ENCODE measurements at places on chromosomes 5 and 9.
A peak's percentile ranks its signal among the peaks of the same experiment; 100 is the strongest.

- peak; percentile 63 for DNase-seq
Observed at GRCh38 chr9:127589955-127590370, 22.1 kb upstream of the STXBP1 start.

DNA sequence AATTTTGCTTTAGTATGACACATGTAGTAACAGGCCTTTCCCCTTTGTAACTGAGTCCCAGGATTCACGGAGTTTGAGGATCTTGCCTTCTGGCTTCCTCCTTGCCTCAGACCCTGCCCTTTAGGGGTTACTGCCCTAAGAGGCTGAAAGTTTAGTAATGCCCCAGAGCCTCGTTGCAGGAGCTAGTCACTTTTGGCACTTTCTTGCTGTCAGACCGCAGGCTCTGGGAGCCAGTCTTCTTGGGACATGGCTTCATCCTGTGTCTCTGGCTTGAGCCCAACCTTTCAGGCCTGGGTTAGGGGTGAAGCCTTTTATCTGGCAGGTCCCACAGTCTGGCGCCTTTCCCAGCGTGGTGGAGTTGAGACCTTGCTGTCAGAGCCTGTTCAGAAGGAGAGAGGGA is 185.6 kb upstream of the DMRT1 start:
- peak; percentile 10 for DNase-seq

GRCh38 chr5:20678386-20678785 is 690.4 kb upstream of the CDH18 start:
- no peak for DNase-seq

DNA sequence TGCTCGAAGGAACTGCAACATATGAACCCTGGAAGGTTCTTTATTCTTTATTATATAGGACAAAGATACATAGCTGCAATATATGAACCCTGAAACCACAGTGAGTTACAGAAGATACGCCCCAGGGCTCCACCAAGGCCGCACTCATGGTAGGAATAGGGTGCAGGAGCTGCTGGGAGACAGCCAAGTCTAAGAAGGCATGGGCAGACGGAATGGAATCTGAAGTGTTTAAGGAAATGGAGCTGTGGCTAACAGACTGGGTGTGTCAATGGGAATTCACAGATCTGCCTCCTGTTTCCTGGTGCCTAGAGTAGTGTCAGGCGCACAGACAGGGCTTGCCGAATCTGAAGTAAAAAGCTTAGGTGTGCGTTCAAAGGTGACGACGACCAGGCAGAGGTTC is 286.4 kb downstream of the DENND1A start:
- DNase-seq: no peak

DNA sequence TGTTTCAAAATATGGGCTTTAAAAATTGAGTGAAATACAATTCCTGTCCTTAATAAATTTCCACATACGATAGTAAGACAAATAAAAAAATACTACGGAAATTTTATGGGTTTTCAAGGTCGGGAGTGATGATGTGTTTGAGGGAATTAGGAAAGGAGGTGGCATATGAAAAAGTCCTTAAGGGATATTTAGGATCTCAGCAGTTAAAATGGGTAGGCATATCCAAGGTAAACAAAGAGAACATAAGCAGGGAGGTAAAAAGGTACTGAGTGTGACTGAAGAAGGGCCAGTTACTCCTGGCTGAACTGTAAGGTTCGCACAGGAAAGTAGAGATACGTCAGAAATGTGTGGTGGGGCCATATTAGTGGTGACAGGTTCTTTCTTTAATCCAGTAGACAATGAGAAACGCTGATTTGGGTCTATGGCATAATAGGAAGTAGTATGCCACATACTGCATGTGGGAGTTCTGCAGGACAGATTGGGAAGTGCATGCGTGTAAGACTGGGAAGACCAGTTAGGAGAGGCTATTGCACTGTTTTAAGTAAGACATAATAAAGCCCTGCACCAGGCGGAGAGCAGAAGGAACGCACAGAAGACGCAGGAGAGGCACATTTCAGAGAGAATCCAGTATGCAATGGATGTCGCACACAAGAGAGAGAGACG is 937 bp upstream of the HMGCR start:
- peak; percentile 61 for DNase-seq

- no peak for DNase-seq
Observed at GRCh38 chr5:82931110-82931509, 146.1 kb downstream of the TMEM167A start.

DNA sequence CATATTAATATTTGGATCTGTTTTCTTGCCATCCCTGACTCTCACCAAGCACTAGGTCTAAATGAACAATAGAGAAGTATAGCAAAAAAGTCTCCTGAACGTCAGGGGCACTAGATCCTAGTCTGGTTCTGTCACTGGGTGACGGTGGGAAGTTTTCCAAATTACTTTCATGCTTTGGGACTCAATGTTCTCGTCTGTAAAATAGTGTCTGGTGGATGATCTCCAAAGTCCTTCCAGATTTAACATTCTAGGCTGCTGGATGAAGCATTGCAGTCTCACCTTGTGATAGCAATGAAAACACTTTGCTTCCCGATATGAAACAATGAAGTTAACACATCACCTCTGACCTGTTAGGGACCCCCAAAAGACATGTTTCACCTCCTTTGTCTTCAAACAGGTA is 199.3 kb downstream of the SEC61B start:
- no peak for DNase-seq

GRCh38 chr5:82702046-82702445 is 375.1 kb downstream of the TMEM167A start:
- DNase-seq: no peak

DNA sequence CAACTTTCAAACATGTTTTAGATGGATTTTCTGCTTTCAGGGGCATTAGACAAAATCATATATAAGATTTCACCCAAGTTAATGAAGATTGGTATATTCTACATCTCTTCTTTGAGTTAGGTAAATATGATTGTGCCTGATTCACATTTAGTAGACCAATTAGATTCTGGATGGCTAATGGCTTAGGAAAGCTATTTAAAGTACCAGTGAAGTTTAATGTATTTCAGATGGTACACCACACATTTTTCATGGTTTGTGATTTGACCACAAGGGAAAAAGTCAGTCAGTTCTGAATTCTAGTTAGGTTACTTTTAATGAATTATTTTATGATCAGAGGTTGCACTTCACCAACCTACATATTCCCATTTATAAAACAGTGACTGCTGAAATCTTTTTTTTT is 409.7 kb downstream of the ADGRV1 start:
- DNase-seq: no peak

DNA sequence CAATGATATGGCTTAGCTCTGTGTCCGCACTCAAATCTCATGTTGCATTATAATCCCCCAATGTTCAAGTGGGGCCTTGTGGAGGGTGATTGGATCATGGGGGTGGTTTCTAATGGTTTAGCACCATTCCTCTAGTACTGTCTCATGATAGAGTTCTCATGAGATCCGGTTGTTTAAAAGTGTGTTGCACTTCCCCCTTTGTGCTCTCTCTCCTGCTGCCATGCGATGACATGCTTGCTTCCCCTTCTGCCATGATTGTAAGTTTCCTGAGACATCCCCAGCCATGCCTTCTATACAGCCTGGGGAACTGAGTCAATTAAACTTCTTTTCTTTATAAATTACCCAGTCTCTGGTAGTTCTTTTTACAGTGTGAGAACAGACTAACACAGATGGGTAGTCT is 427.1 kb downstream of the CHSY3 start:
- DNase-seq: no peak

- DNase-seq: no peak
Observed at GRCh38 chr5:148801682-148802276, 24.6 kb upstream of the ADRB2 start.

- DNase-seq: no peak
Observed at GRCh38 chr5:71907001-71907588, 188.0 kb downstream of the CARTPT start.

DNA sequence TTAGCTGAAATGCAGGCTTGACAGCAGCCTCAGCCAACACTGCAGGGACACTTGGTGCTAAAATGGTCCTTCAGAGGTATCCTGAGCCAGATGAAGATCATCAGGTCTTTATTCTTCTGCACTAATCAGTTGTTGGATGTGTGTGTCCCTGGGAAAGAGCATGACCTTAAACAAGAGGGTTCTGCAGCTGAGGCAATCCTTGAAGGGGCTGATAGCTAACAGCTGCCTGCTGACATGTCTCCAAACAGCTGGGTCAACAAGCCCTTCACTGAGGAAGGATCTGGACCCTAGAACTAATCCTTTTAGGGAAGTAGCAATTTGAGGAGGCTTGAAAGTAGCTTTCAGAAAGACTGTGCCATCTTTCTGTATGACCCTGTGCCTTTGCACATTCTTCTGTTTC is 376.3 kb upstream of the ACTBL2 start:
- DNase-seq: no peak

- DNase-seq: no peak
Observed at GRCh38 chr9:37840560-37841194, 40.1 kb downstream of the DCAF10 start.

DNA sequence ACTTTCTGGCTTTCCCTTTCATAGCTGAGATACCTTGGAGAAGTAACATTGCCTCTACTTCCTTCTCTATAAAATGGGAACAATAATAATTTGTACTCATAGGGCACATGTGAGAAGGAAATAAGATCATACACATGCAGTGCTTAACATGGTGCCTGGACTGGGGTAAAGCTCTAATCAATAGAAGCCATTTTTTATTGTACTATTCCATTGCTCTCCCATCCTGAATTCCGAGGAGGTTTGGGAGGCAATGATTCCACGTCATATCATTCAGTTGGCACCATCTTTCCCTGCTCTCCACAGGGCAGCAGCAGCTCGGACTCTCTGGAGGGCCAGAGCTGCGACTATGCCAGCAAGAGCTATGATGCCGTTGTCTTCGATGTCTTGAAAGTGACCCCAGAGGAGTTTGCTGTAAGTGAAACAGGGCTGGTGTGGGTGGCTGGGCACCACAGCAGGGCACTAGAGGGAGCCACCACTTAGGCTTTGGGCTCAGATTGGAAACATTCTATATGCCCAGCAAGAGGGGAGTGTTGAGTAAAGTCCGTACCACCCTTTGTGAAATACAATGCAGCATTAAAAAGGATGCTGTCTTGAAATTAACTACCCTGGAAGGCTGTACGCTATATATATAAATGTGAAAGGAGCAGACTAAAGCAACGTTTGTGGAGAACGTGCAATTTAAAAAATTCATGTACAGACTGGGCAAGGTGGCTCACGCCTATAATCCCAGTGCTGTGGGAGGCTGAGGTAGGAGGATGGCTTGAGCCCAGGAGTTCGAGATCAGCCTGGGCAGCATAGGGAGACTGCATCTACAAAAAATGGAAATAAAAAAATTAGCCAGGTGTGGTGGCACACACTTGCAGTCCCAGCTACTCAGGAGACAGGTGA is 51.2 kb downstream of the RALGPS1 start:
- DNase-seq: peak; percentile 79

DNA sequence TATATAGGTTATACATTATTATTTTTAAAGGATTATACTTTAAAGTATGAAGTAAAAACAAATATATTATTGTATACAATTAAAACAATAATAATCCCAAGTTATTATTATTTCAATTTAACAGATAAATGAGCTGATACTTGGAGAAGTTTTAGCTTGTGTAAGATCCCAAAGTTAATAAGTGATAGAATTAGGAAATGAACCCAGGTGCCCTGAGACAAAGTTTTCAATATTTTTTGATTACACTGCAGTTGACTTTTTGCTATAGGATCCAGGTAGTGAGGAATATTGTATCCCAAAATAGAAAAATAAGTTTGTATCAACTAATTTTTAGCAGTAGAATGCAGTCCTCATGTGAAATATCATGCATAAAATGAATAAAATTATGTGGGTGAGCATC is 543.2 kb upstream of the ZNF608 start:
- no peak for DNase-seq
